ENCODE measurements at places on chromosomes 7 and 10. TPM values are rescaled to one million over a fixed set of nuclear protein-coding genes. Genes with fewer than 3 reads are reported as not detected.

GRCh38 chr7:28410628-28411531 is 1.4 kb upstream of the CREB5 start:
- no peaks in the 10 kb centered on the region for H3K4me1 ChIP-seq
- DNase-seq: peak; percentile 70
- H3K4me3 ChIP-seq: peak overlapping the region; percentile 61
- no peaks in the 10 kb centered on the region for H3K36me3 ChIP-seq

- no peak for DNase-seq
- H3K36me3 ChIP-seq: no peaks in the 10 kb centered on the region
- no peaks in the 10 kb centered on the region for H3K4me1 ChIP-seq
- no peak overlapping the region for H3K4me3 ChIP-seq
- no peak overlapping the region for H3K27ac ChIP-seq
These were observed 1.1 kb upstream of the AEBP1 start for GRCh38 chr7:44102846-44103565.

GRCh38 chr7:2806571-2806970 is 37.5 kb downstream of the GNA12 start:
- H3K36me3 ChIP-seq: no peaks in the 10 kb centered on the region
- H3K4me3 ChIP-seq: no peak overlapping the region
- no peak overlapping the region for H3K27ac ChIP-seq
- no peaks in the 10 kb centered on the region for H3K27me3 ChIP-seq
- H3K4me1 ChIP-seq: peaks cover 37% of the 10 kb centered on the region
- no peak for DNase-seq

ST8SIA6 gene
- total RNA-seq: not detected

Measured in cardiac muscle cell (in vitro differentiated cells and primary cell).